Femur (tissue), 1 donor: ENCODE measurements at places on chromosomes 5 and 9.

GRCh38 chr5:83368835-83369234 is 102.7 kb upstream of the VCAN start:
- DNase-seq: no peak

GRCh38 chr9:98097836-98098235 is 21.2 kb downstream of the TRIM14 start:
- DNase-seq: no peak

- DNase-seq: no peak
Observed at GRCh38 chr9:13360188-13360587, 80.7 kb upstream of the MPDZ start.

GRCh38 chr9:71814815-71815214 is 46.5 kb upstream of the CEMIP2 start:
- peak; percentile 78 for DNase-seq

DNA sequence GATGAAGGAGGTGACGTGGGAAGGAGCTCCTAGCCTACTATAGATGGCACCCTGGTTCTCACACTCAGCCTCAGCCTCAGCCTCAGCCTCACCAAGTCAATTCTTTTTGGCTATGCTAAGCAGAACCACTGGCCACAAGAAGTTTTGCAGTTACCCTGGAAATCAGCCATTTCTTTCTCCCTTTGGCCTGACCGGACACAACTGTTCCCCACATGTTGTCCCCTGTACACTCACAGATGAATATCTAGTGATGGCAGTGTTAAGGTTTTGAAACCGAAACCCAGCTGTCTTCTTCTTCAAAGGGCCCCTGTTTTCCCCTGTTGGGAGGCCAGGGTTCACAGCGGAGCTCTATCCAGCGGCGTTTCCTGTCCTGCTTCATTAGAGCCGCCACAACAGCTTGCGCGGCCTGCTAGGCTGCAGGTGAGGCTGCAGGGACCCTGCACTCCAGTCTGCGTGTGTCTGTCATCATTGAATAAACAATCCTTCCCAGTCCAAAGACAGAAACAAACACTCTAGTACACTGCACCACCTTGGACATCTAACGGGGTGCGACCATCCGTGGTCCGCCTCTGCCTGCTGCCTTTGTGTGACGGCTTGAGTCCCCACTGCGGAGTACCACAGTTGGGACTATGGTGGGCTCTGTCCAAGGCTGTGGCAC is 250.5 kb downstream of the DENND1A start:
- peak; percentile 24 for DNase-seq

DNA sequence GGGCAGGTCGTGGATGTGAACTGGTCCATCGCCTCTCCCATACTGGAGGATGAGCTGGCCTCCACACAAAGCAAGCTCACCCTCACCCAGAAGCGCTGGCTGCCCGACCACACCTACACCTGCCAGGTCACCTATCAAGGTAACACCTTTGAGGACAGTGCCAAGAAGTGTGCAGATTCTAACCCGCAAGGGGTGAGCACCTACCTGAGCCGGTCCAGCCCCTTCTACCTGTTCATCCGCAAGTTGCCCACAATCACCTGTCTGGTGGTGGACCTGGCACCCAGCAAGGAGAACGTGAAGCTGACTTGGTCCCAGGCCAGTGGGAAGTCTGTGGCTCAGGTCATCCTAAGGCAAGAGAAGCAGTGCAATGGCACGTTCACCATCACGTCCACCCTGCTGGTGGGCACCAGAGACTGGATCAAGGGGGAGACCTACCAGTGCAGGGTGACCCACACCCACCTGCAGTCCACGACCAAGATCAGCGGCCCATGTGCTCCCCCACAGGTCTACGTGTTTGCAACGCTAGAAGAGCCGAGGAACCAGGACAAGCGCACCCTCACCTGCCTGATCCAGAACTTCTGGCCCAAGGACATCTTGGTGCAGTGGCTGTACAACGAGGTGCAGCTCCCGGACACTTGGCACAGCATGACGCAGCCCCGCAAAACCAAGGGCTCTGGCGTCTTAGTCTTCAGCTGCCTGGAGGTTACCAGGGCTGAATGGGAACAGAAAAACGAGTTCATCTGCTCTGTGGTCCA is 71.3 kb downstream of the INSL6 start:
- DNase-seq: no peak

- DNase-seq: no peak
Observed at GRCh38 chr5:54670281-54670680, 152.7 kb downstream of the SNX18 start.

GRCh38 chr5:168288349-168289245 is 2.8 kb upstream of the WWC1 start:
- DNase-seq: no peak

- no peak for DNase-seq
Observed at GRCh38 chr5:38666668-38667498, 110.4 kb upstream of the LIFR start.
